ENCODE measurements at places on chromosomes 4 and X.

GRCh38 chr4:113434247-113434587 is 327.3 kb downstream of the CAMK2D start:
- H3K27ac ChIP-seq, result no peak overlapping the region
- no peak for DNase-seq
- no peaks in the 10 kb centered on the region for H3K4me1 ChIP-seq
- peaks cover 29% of the 10 kb centered on the region for H3K27me3 ChIP-seq

DNA sequence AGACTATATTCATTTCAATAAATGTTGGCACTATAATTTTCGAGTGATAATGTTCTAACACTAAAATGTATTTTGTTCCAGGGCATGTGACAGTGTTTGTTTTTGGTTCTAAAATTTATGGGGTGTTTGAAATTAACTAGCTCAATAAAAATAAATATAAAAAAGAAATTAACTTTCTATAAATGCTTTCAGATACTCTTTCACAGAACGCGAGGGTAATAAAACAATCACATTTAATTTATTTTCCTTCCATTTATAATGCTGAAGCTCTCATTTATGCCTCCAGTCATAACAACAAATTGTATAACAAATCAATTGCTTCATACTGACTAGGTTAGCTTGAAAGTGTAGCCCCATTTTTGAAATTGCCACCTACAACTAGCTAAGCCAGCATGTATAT is 122.4 kb upstream of the GPM6A start:
- H3K4me1 ChIP-seq, result no peaks in the 10 kb centered on the region
- no peaks in the 10 kb centered on the region for H3K27me3 ChIP-seq
- H3K27ac ChIP-seq, result no peak overlapping the region

DNA sequence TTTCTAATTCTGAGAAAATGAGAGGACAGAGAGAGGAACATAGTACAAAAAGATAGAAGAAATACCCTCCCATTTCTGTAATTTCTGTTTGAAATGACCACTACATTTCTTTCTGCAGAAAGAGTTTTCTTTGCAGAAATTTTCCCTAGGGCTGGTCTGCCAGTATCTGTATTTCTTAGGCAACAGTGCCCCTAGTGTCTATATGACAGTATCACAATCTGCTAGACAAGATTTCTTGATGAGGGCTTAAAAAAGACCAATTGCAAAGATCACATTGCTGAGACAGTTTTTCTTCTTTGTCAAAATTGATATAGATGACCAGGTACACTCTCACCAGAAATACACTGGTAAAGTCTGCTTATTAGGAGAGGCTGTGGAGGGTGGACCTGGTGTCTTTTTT is 81.0 kb upstream of the ZDHHC15 start:
- H3K4me1 ChIP-seq, result no peaks in the 10 kb centered on the region
- H3K36me3 ChIP-seq, result no peaks in the 10 kb centered on the region
- H3K4me3 ChIP-seq, result no peak overlapping the region
- no peak for DNase-seq
- H3K27me3 ChIP-seq, result no peaks in the 10 kb centered on the region

- H3K36me3 ChIP-seq, result no peaks in the 10 kb centered on the region
- peaks cover 17% of the 10 kb centered on the region for H3K27me3 ChIP-seq
- no peak overlapping the region for H3K27ac ChIP-seq
- no peak overlapping the region for H3K4me3 ChIP-seq
- H3K4me1 ChIP-seq, result no peaks in the 10 kb centered on the region
- DNase-seq, result no peak
Measured at GRCh38 chr4:176271749-176272148, 2.7 kb upstream of the ASB5 start.

GRCh38 chrX:150365051-150365989 is 2.2 kb downstream of the MAMLD1 start:
- no peaks in the 10 kb centered on the region for H3K27me3 ChIP-seq
- H3K27ac ChIP-seq, result peak overlapping the region; percentile 73
- H3K36me3 ChIP-seq, result peaks cover 4% of the 10 kb centered on the region
- H3K4me1 ChIP-seq, result peaks cover 23% of the 10 kb centered on the region
- peak overlapping the region; percentile 86 for H3K4me3 ChIP-seq
- peak; percentile 61 for DNase-seq

DNA sequence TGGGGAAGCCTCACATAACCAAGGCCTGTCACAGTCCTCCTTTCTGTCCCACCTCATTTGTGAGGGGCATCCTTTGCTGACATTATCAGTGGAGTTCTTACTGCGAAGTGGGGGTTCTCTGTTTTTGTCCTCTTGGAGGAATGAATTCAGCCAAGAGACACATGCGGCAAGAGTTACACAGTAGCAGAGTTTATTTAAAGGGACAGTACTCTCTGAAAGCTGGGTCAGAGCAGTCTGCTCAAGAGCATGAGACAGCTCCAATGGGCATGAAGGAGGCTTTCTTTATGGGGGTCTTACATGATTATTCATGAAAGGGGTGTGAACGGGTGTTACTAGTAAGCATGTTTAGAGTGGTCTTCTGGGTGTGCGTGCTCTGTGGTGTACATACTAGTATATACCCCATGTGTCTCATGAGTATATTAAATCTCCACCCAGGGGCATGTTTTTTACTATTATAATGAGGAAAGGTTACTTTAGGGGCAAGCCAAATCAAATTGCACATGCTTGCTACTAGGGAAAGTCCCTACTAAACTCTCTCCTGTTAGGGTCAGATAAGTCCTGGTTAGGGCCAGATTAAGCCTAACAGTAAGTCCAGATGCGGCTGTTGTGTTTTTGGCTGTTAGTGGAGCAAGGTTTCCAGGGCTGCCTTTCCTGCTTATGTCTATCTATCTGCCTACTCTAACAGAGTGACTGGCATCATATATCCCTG is 19.8 kb upstream of the LGI2 start:
- no peaks in the 10 kb centered on the region for H3K36me3 ChIP-seq
- DNase-seq, result no peak
- no peaks in the 10 kb centered on the region for H3K4me1 ChIP-seq

DNA sequence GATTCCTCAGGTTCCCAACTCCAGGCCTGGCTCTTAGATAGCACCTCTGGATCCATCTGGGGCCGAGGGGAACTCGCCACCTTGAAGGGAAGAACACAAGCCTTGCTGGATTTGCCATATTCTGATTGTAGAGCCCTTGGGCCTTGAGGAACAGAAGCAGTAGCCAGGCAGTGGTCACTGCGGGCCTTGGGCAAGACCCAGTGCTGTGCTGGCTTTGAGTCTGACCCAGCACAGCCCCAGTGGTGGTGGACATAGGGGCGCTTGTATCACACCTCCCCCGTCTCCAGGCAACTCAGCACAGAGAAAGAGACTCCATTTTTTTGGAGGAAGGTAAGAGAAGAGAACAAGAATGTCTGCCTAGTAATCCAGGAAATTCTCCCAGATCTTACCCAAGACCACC is 45.5 kb downstream of the CHRNA9 start:
- no peak for DNase-seq
- H3K27me3 ChIP-seq, result peaks cover 6% of the 10 kb centered on the region
- peaks cover 3% of the 10 kb centered on the region for H3K36me3 ChIP-seq
- no peaks in the 10 kb centered on the region for H3K4me1 ChIP-seq

- no peaks in the 10 kb centered on the region for H3K27me3 ChIP-seq
- no peak overlapping the region for H3K4me3 ChIP-seq
- H3K4me1 ChIP-seq, result no peaks in the 10 kb centered on the region
- no peak for DNase-seq
- H3K27ac ChIP-seq, result no peak overlapping the region
- H3K36me3 ChIP-seq, result peaks cover 2% of the 10 kb centered on the region
Measured at GRCh38 chrX:12128017-12128416, 10.3 kb upstream of the FRMPD4 start.

GRCh38 chr4:139177869-139178619 is 1.0 kb upstream of the ELF2 start:
- peak; percentile 85 for DNase-seq
- peaks cover 29% of the 10 kb centered on the region for H3K36me3 ChIP-seq
- peaks cover 15% of the 10 kb centered on the region for H3K4me1 ChIP-seq
- H3K27me3 ChIP-seq, result no peaks in the 10 kb centered on the region
- peak overlapping the region; percentile 95 for H3K27ac ChIP-seq
- H3K4me3 ChIP-seq, result peak overlapping the region; percentile 91

DNA sequence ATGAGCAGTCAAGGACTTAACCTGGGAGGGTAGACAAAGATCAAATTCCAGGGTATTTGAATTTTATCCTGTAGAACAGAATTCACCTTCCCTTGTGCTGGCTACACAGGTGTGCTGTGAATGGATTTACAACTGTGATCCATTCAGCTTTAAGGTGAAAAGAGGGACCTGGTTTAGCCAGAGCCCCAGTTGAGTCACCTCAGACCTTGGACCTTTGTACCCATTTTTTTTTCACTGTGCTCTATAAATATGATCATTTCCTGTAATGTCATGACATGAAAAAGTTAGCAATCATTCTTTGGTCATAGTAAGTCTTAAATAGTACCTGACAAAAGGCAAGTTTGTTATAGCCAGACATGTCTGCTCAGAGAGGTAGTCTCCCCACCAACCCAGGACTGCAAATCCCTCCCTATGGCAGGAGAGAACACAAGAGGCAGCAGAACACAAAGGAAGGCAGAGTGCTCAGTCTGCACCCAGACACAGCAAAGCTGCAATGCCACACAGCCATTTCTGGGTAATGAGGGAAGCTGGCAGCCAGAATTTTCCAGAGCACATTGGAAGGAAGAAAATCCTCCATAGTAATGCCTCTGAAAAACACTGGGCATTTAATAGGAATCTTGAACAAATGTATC is 77.9 kb downstream of the CXXC4 start:
- no peaks in the 10 kb centered on the region for H3K27me3 ChIP-seq

DNA sequence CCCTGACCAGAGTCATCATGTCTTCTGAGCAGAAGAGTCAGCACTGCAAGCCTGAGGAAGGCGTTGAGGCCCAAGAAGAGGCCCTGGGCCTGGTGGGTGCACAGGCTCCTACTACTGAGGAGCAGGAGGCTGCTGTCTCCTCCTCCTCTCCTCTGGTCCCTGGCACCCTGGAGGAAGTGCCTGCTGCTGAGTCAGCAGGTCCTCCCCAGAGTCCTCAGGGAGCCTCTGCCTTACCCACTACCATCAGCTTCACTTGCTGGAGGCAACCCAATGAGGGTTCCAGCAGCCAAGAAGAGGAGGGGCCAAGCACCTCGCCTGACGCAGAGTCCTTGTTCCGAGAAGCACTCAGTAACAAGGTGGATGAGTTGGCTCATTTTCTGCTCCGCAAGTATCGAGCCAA is 11.0 kb downstream of the MAGEA4 start:
- H3K4me3 ChIP-seq, result no peak overlapping the region
- no peaks in the 10 kb centered on the region for H3K36me3 ChIP-seq
- no peak overlapping the region for H3K27ac ChIP-seq
- no peak for DNase-seq
- no peaks in the 10 kb centered on the region for H3K4me1 ChIP-seq
- no peaks in the 10 kb centered on the region for H3K27me3 ChIP-seq

- no peaks in the 10 kb centered on the region for H3K4me1 ChIP-seq
- H3K27ac ChIP-seq, result no peak overlapping the region
- no peak overlapping the region for H3K4me3 ChIP-seq
- no peaks in the 10 kb centered on the region for H3K36me3 ChIP-seq
Measured at GRCh38 chrX:155000841-155001240, 21.7 kb downstream of the F8 start.

GRCh38 chr4:102675141-102675540 is 85.6 kb downstream of the MANBA start:
- H3K27ac ChIP-seq, result no peak overlapping the region
- DNase-seq, result no peak
- H3K36me3 ChIP-seq, result peaks cover 5% of the 10 kb centered on the region
- no peaks in the 10 kb centered on the region for H3K4me1 ChIP-seq

DNA sequence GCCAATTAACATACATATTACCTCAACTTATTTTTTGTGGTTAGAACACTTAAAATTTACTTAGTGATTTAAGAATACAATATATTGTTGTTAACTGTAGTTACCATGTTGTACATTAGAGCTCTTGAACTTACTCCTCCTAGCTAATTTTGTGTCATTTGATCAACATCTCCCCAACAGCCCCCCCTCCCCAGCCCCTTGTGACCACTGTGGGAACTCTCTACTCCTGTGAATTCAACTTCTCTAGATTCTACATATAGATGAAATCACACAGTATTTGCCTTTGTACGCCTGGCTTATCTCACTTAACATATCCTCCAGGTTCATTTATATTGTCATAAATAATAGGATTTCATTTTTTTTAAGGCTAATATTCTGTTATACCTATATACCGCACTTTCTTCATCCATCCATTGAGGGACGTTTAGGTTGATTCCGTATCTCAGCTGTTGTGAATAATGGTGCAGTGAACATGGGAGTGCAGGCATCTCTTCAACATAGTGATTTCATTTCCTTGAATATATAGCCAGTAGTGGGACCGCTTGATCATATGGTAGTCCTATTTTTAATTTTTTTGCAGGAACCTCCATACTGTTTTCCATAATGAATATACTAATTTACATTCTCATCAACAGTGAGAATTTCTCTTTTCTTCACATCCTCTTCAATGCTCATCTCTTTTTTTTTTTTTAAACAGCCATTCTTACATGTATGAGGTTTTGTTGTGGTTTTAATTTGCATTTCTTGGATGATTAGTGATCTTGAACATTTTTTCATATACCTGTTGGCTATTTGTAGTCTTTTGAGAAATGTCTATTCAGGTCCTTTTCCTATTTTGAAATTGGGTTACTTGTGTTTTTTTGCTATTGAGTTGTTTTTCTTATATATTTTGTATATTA is 66.8 kb downstream of the RAPGEF2 start:
- H3K27me3 ChIP-seq, result no peaks in the 10 kb centered on the region
- DNase-seq, result no peak
- no peaks in the 10 kb centered on the region for H3K36me3 ChIP-seq
- no peak overlapping the region for H3K4me3 ChIP-seq

- no peak for DNase-seq
- H3K4me3 ChIP-seq, result no peak overlapping the region
- H3K27ac ChIP-seq, result no peak overlapping the region
- no peaks in the 10 kb centered on the region for H3K4me1 ChIP-seq
Measured at GRCh38 chr4:182758273-182758672, 158.9 kb downstream of the DCTD start.

GRCh38 chr4:160570271-160570670 is 1467.4 kb downstream of the RAPGEF2 start:
- H3K36me3 ChIP-seq, result no peaks in the 10 kb centered on the region
- no peak overlapping the region for H3K27ac ChIP-seq

DNA sequence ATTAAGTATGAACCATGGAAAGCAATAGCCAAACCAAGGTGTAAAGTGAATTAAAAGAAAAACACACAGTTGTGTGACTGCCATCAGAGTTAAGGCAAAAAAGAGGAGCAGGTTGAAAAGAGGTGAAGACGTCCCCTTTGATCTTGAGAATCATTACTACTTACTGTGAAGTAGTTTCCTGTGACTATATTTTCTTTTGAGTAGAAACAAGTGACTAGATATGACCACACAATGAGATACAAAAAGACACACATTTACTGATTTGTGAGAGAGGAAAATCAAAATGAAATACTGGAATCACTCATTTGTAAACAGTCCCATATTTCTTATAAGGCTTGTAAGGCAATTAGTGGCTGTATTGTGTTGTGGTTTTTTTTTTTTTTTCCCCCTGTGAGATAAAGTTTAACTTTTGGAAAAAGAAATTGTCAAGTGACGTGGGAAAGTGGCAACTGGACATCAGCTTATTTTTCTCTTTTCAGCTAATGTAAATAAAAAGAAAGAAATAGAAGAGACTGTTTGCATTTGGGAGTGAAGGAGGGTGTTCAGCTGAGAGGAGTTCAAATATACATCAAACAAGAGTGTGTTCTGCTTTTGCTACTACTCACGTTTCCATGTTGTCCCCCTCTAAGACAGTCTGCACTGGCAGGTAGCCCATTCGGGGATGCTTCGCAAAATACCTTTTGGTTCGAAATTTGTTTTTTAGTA is 106.4 kb upstream of the FTHL17 start:
- no peaks in the 10 kb centered on the region for H3K36me3 ChIP-seq
- no peak overlapping the region for H3K27ac ChIP-seq
- DNase-seq, result no peak
- no peaks in the 10 kb centered on the region for H3K4me1 ChIP-seq
- H3K27me3 ChIP-seq, result no peaks in the 10 kb centered on the region

- peak overlapping the region; percentile 28 for H3K27ac ChIP-seq
- no peaks in the 10 kb centered on the region for H3K27me3 ChIP-seq
- H3K4me1 ChIP-seq, result peaks cover 11% of the 10 kb centered on the region
- H3K36me3 ChIP-seq, result no peaks in the 10 kb centered on the region
- DNase-seq, result no peak
Measured at GRCh38 chrX:112851806-112852205, 11.2 kb upstream of the AMOT start.
